Peyer's patch (tissue), 4 donors: ENCODE measurements at places on chromosomes 6 and 20. TPM values are rescaled to one million over a fixed set of nuclear protein-coding genes. Genes with fewer than 3 reads are reported as not detected.

GRCh38 chr6:132246632-132247270 is 154.5 kb downstream of the MOXD1 start:
- H3K27ac ChIP-seq = no peak overlapping the region
- DNase-seq = no peak
- H3K36me3 ChIP-seq = no peaks in the 10 kb centered on the region
- H3K4me1 ChIP-seq = no peaks in the 10 kb centered on the region
- H3K27me3 ChIP-seq = no peaks in the 10 kb centered on the region

DNA sequence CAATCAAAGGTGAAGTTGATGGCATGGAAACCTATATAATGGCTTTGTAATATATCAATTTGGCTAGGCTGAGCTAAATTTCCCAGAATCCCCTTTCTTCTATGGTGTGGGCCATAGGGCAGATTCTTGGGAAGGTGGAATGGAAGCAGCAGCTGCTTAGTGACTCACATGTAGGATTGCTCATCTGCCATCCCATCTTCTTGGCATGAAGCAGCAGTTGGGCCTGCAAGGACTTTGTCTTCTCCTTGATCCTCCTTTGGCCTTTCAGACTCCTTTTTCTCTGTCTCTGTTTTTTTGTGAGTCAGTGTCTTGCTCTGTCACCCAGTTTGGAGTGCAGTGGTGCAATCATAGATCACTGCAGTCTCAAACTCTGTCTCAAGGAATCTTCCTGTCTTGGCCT is 52.6 kb upstream of the CEP162 start:
- no peak overlapping the region for H3K27ac ChIP-seq
- H3K36me3 ChIP-seq = no peaks in the 10 kb centered on the region
- no peaks in the 10 kb centered on the region for H3K4me1 ChIP-seq
- H3K4me3 ChIP-seq = no peak overlapping the region
- no peaks in the 10 kb centered on the region for H3K27me3 ChIP-seq

DNA sequence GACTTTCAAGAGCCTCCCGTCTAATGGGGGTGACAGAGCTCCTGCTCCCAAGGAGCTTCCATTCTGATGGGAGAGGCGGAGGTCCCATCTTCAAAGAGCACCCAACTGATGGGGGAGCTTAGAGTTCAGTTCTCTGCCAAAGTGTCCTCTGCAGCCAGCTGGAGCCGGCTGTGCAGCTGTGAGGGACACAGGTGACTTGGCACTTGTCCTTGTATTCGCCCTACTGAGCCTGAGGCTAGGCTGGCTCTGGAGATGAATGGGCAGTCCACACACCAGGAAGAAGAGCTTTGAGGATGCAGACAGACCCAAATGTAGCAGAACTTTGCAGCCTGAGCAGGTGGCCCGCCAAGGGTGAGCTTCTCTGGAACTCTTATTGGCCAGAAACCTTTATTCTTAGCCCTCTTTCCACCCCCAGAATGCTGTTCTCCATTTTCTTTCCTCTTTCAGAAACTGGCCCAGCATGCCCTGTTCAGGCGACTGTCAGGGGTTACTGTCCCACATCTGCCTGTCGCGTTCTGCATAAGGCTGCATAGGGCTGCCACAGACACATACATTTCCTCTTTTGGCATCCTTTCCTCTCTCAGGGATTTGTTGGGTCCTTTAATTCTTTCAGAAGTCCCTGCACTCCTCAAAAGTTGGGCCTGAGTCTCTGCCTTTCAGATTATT is 108.7 kb upstream of the LRFN2 start:
- H3K27me3 ChIP-seq = no peaks in the 10 kb centered on the region
- no peak overlapping the region for H3K27ac ChIP-seq
- no peak overlapping the region for H3K4me3 ChIP-seq
- H3K36me3 ChIP-seq = no peaks in the 10 kb centered on the region
- DNase-seq = no peak
- no peaks in the 10 kb centered on the region for H3K4me1 ChIP-seq

PNLDC1 gene
- total RNA-seq = not detected

GRM1 gene
- total RNA-seq = not detected

DNA sequence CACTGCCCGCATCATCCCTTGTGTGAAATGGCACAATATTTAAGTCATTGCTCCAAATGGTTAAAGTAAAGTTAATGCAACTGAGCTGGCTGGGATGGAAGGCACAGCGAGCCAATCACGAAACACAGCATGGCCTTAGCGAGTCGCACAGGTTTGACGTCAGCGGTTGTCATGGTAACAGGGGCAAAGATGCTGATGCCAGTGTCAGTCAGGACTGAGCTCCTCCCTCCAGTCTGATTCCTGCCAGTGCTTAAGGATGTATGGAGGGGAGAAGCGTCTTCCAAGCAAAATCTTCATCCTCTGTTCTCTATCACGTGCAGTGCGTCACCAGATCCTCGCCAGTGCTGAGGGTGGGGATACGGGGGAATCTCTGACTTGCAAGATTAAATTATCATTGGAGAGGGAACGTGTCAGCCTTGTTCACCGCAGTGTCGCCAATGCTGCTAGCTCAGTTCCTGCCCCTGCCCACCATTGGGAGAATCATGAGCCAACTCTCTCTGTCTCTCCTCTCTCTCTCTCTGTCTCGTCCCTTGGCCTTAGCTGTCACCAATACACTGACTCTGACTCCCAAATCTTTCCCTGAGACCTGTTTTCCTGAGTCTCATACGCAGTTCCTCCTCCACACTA is 24.5 kb downstream of the TSPYL4 start:
- H3K4me3 ChIP-seq = peak overlapping the region; percentile 21

RIMS1 gene
- not detected for total RNA-seq

GRCh38 chr6:21769405-21769861 is 175.9 kb downstream of the SOX4 start:
- H3K27ac ChIP-seq = peak overlapping the region; percentile 37
- no peak for DNase-seq
- no peaks in the 10 kb centered on the region for H3K27me3 ChIP-seq
- no peak overlapping the region for H3K4me3 ChIP-seq
- H3K36me3 ChIP-seq = no peaks in the 10 kb centered on the region

PBOV1 gene
- not detected for total RNA-seq

VSX1 gene
- total RNA-seq = not detected

DNA sequence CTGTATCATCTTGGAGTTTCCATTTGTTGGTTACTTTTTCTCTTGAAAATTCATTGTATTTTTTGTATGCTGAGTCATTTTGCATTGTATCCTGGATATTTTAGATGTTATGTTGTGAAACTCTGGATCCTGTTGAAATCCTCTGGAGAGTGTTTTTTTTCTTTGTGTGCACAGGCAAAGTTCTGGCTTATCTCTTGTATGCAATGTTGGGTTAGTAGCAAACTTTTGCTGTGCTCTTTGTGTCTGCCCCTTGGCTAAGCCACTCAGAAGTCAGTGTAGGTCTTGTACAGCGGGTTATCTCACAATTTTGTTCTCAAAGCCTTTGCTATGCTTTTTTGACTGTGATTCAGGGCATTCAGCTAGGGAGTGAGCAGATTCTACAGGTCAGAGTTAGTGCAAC is 29.1 kb upstream of the LMBRD1 start:
- no peaks in the 10 kb centered on the region for H3K27me3 ChIP-seq
- H3K36me3 ChIP-seq = no peaks in the 10 kb centered on the region

DNA sequence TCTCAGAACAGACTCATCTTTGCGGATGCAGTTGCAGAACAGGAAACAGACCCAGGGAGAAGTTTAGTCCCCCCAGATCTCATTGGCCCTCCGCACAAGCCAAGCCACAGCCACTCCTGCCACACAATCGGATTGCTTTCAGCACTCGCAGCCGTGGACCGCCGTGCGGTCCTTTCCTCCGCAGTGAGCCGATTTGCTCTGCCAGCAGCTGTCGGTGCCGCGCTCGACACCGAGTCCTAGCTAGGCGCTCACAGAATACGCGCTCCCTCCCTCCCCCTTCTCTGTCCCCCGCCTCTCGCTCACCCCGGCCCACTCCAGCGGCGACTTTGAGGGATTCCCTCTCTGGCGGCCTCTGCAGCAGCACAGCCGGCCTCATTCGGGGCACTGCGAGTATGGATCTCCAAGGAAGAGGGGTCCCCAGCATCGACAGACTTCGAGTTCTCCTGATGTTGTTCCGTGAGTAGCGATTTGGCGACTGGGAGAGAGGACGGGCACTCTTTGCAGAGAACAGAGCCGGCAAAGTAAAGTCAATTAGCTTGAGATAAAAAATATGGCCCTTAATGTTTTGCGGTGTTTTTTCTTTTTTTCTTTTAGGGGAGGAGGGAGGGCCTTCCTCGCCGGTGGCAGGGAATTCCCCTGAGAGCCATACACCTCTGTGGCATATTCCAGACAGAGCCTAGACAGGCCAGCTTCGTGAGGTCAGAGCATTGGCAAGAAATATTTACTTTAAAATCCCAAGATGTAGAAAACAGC is at the start of gene LAMP5:
Gene LAMP5 (plus strand): TSS at position 130 of the 753 bp plus-strand sequence. CDS start 263 bp downstream, at position 393.
- peaks cover 8% of the 10 kb centered on the region for H3K4me1 ChIP-seq
- H3K4me3 ChIP-seq = no peak within 1 kb of the TSS
- no peaks in the 10 kb centered on the region for H3K36me3 ChIP-seq
- H3K27me3 ChIP-seq = no peaks in the 10 kb centered on the region
- H3K27ac ChIP-seq = no peak within 1 kb of the TSS
- no peak for DNase-seq

TMC2 gene
- 0.27 TPM for total RNA-seq

ECI2 gene
- 47.8 TPM for total RNA-seq

OR2J2 gene
- total RNA-seq = not detected

MCCD1 gene
- total RNA-seq = not detected

DNA sequence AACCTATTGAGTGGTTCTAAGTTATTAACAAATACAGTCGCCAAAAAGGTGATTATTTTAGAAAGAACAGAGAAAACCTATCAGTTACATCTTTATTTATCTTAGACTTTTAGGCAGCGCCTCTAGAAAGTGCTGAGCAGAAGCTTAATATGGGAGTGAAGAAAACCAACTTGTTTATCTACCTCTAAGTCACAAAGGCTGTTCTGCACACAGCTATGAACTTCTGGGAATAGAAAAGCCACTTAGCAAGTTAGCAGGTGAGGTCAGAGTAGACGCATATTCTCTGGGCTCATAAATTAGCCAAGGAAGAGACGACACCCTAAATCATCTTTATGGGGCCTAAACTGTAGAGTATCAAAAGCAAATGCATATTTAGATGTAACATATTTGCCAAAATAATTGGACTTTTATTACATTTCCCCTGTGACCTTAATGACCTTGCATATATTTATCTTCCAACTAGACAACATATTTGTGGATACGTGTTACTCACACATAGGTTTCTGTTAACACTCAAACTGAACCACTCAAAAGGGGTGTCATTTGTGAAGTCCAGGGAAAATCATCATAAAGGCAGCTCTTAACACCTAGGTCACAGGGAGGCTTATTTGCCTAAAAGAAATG is 267.1 kb downstream of the ADGB start:
- H3K4me3 ChIP-seq = no peak overlapping the region
- no peaks in the 10 kb centered on the region for H3K27me3 ChIP-seq
- H3K27ac ChIP-seq = no peak overlapping the region
- DNase-seq = no peak
- no peaks in the 10 kb centered on the region for H3K36me3 ChIP-seq

DNA sequence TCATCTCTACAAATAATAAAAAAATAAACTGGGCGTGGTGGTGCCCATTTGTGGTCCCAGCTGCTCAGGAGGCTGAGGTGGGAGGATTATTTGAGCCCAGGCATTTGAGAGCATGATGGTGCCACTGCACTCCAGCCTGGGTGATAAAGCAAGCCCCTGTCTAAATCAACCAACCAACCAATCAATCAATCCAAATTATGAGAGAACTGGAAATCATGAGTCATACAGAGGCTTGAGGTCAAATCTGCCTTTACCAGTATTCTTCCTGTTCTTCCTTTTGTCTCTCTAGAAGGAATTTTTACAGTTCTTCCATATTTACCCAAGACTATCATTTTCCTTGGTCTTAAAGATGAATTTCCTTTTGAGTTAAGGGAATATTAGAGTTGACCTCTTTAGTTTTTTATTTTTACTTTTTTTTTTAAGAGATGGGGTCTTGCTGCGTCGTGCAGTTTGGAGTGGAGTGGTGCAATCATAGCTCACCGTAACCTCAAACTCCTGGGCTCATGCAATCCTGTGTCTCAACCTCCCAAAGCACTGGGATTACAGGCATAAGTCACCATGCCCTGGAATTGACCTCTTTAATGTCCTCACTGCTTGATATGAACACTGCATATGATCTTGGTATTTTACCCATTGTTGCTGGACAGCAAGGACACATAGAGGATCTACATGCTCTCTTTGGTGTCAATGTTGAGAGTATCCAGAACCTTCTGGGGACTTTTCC is 44.1 kb upstream of the TXNDC5 start:
- no peak overlapping the region for H3K4me3 ChIP-seq
- H3K4me1 ChIP-seq = no peaks in the 10 kb centered on the region
- no peak for DNase-seq
- no peak overlapping the region for H3K27ac ChIP-seq

GRCh38 chr20:60268491-60268890 is 310.3 kb downstream of the CDH26 start:
- no peaks in the 10 kb centered on the region for H3K4me1 ChIP-seq
- no peak for DNase-seq
- H3K36me3 ChIP-seq = no peaks in the 10 kb centered on the region
- H3K27me3 ChIP-seq = no peaks in the 10 kb centered on the region
- H3K27ac ChIP-seq = no peak overlapping the region
- no peak overlapping the region for H3K4me3 ChIP-seq

- no peak overlapping the region for H3K27ac ChIP-seq
- no peak for DNase-seq
- H3K4me3 ChIP-seq = no peak overlapping the region
- H3K27me3 ChIP-seq = no peaks in the 10 kb centered on the region
These were observed 94.5 kb downstream of the BACH2 start for GRCh38 chr6:90202156-90202555.

DNA sequence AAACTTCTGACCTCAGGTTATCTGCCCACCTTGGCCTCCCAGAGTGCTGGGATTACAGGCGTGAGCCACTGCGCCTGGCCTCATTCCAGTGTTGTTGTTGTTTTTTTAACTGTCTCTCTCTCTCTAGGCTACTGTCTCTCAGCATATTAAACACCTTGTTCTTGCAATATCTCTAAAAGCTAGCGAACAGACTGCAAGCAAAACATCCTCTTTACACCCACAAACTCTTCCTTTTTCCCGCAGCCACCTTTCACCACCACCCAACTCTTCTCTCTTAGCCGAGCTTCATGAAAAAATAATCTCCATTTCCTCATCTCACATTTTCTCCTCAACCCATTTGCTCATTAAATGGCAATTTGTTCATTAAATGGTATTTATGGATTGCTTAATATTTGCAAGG is 45.5 kb downstream of the SGK1 start:
- no peak overlapping the region for H3K4me3 ChIP-seq
- no peaks in the 10 kb centered on the region for H3K4me1 ChIP-seq
- no peaks in the 10 kb centered on the region for H3K27me3 ChIP-seq
- no peak overlapping the region for H3K27ac ChIP-seq
- H3K36me3 ChIP-seq = no peaks in the 10 kb centered on the region

DNA sequence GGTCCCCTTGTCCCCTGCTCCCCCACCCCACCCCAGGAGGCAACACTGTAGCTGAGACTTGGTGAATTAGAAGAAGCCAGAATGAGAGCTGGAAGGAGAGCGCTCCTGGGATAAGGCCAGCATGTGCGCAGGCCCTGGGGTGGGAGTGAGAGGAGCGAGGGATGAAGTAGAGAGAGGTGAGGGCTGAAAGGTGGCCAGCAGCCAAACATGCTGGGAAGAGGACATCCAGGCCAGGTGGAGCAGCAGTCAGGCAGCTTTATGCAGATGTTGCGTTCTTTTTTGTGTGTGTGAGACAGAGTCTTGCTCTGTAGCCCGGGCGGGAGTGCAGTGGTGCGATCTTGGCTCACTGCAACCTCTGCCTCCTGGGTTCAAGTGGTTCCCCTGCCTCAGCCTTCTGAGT is 2.2 kb upstream of the BPIFB1 start:
- no peak overlapping the region for H3K4me3 ChIP-seq
- H3K36me3 ChIP-seq = no peaks in the 10 kb centered on the region
- no peak overlapping the region for H3K27ac ChIP-seq
- DNase-seq = no peak
- no peaks in the 10 kb centered on the region for H3K4me1 ChIP-seq
- no peaks in the 10 kb centered on the region for H3K27me3 ChIP-seq
